Stimulated activated CD8-positive, alpha-beta memory T cell treated with anti-CD3 and anti-CD28 coated beads, Interleukin-7, amount 100 ng/mL, for 24 hours (primary cell): ENCODE measurements at places on chromosomes 5 and 9.

DNA sequence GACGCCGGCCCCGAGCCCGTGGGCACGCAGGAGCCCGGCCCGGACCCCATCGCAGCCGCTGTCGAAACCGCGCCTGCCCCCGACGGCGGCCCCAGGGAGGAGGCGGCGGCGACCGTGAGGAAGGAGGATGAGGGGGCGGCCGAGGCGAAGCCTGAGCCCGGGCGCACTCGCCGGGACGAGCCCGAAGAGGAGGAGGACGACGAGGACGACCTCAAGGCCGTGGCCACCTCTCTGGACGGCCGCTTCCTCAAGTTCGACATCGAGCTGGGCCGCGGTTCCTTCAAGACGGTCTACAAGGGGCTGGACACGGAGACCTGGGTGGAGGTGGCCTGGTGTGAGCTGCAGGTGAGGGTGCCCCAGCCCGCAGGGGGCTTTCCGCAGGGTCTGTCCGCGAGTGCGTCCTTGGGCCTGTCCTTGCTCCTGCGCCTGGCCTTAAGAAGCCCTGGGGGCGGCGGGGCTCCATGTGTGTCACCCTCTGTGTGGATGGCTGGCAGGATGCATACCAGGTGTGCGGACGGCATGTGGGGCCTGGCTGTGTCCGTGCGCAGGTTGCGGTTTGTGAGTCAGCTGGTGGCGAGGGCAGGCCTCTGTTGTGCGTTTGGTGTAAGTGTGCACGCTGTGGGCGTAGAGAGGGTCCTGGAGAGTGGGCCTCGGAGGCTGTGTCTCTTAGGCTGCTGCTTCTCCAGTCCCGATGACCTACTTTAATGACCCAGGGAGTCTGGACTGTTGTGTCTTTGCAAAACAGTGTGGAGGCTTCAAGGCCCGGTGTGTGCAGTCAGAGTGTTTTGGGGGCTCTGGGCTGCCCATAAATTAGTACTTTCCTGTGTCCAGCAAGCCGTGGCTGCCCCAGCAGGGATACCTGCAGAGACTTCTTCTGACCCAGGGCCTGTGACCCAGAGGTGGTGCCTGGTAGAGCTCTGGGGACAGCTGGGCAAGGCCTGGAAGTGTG, 1.6 kb downstream of the WNK2 start:
- DNase-seq: no peak

GRCh38 chr9:134128727-134129679, 6.9 kb upstream of the WDR5 start:
- no peak for DNase-seq

DNA sequence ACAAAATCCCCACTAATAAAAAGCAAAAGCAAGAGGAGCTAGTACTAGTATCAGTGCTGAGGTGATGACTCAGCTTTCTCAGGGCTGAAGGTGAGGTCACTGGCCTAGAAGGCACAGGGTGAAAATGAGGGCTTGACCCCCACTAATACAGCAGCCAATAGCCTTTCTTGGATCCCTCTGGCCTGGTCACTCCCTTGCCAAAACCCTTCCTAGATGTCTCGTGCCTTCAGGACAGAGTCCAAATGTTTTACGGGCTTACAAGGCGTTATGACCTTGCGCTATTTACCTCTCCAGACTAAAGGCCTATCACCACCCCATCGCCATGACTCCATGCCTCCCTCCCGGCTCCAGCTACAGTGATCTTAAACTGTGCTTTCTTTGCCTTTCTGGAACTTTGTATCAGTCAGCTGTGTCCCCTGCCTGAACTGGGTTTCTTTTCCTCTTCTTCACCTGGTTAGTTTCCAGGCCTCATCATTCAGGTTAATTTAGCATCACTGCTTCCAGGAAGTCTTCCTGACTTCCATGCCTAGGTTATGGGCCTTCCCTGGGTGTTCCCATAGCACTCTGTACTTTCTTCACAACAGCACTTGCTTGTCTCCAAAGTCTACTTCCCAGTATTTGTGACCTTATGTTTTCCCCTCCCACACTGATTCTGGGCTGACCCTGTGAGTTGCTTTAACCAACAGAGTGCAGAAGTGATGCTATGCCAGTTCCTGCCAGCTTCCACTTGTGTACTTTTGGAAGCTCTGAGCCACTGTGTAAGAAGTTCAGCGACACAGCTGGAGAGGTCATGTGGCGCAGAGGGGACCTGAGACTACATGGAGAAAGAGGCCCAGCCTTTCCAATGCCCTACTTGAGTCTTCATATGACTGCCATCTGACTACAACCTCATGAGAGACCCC, 4.2 kb upstream of the DELE1 start:
- DNase-seq: no peak

- no peak for DNase-seq
These were observed 473.0 kb downstream of the EBF1 start for GRCh38 chr5:158626718-158627117.

DNA sequence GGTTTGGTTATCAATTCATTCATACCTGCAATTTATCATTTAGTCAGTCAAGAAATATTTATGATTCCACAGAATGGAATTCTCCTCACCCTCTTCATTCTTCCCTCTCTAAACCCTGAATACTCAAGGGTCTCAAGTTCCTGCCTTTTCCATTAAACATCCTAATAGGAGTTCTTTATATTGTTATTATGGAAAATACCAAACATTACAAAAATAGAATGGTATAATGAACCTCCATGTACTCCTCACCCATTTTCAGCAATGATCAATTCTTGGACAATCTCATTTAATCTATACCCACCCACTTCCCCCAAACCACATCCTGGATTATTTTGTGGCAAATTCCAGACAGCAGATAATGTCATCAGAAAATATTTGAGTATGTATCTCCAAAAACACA, 74.5 kb downstream of the ADAMTS12 start:
- no peak for DNase-seq

DNA sequence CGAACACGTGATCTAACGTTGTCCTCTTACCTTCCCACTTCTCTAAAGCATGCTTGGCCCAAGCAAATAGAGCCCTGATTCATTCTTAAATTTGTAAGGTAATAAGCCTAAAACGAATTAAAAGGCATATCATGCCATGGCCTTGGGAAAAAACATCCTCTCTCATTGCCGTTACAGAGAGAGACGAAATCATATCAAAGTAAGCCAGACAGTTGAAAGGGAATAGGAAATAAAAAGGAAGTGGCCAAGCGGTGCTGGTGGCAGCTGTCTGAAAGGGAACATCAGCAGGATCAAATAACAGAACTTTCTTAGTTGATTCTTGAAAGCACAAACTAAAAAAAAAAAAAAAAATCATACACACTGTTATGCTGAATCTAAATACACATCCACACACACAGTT, 49.1 kb upstream of the CDH6 start:
- DNase-seq: no peak

DNA sequence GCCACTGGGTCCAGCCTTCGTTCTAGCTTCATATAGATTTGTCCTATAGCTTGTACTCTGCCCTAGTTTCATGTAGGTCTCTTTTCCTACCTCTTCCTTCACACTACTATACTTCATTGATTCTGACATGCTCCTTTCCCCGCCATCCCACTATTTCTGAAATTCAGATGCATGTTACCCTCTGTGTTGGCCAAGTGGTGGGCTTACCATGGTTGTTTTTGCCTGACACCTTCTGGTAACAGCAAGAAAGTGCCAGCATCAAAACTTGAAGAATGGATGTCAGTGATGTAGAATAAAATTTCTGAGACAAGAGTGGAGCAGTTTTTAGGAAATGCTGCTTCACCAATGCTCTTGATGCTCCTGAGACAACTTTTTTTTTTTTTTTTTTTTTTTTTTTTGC, 19.5 kb upstream of the SERINC5 start:
- DNase-seq: no peak

- no peak for DNase-seq
These were observed 767 bp downstream of the RALGPS1 start for GRCh38 chr9:126915281-126915816.

GRCh38 chr9:127074561-127075548, 47.6 kb downstream of the ANGPTL2 start:
- no peak for DNase-seq

GRCh38 chr5:62460578-62460983, 48.0 kb downstream of the IPO11 start:
- no peak for DNase-seq

DNA sequence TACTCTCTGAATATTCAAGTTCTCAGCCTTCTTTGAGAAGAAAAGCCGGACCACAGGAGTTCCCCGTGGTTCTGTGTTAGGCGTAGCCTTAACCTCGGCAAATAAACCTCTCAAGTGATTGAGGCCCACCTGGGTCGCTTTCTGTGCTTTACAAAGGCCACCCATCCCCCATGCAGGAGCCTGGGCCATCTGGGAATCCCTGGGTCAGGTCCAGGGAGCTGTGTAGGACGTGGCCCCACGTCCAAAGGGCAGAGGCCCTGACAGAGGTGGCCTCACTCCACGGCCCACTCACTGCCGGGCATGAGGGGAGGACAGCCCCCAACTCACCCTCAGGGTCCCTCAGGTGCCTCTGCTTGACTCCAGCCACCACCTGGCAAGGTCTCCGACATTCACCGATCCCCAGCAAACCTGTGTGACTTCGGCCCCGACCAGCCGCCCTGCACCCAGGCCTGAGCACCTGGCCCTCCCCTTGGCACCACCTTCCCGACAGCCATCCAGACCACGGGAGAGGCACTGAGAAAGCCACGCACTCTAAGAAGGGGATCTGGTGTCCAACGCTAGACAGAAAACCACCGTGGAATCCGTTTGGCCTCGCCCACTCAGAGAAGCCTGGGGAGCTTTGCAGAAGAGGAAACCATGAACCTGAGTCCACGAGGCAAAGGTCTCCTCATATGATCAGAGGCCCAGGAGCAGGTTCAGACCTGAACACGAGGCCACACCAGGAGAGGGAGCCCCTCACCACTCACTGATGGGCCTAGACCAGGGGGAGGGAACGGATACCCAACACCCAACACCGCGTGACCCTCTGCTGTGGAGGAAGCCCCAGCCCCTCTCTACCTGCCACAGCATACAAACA, 4.5 kb downstream of the SLC12A7 start:
- no peak for DNase-seq

DNA sequence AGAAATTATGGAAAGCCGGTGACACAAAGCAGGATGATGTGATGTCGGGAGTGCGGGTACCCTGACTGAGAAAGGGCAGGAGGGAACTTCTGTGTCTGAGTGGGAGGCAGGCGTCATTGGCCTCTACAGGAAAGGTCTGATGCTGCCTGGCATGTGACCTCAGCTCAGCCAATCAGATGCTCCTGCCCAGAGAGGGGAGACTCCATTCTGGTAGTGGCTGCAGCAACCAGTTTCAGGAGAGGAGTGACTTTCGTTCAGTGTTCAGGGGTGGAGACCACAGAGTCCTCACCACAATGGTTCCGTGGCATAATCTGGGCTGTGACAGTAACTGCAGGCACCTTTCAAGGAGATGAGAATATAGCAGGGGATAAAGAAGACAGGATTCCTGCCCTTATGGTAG, 6.7 kb upstream of the SFXN1 start:
- DNase-seq: no peak

DNA sequence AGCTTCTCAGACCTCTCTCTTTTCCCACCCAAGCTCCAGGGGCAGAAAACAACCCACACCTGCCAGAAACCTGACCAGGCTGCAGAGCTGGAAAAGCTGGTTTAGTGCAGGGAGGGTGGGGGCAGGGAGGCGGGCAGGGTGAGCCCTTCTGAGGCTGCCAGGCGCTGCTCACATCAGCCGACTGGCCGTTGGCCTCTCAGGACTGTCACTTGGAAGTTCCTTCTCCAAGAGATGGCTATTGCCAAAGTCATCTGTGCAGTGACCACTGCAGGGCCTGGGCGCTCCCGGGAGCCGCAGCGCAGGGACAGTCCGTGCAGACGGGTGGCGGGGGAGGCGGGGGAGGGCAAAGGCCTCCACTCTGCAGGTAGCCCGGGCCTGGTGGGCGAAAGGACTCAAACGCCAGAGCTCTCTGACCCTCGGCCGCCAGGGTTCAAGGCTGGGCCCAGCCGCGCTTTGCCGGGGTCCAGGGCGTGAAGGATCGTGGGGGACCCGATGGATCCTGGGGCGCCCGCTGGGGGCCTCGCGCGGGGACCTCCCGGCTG, 205.0 kb upstream of the IER5L start:
- no peak for DNase-seq

GRCh38 chr5:143613329-143613728, 198.6 kb upstream of the HMHB1 start:
- no peak for DNase-seq

DNA sequence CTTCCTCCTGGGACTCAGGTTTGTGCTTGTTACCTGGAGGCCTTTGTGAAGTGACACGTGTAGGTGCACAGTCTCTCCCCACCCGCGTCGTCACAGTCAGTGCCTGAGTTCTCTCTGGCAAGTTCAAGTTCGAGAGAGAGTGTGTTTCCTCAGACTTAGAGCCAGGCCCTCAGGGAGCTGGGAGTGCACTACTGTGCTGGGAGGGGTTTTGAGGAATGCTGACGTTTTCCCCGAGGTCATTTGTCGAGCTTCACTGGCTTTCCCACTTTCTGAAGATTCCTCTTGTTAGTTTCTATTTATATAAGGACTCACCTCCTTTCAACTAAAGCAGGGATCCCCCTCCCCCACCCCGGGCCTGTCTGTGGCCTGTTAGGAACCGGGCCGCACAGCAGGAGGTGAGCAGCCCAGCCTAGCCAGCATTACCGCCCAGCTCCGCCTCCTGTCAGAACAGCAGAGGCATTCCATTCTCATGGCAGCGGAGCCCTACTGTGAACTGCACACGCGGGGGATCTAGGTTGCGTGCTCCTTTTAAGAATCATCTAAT, 209.2 kb downstream of the DIRAS2 start:
- no peak for DNase-seq

DNA sequence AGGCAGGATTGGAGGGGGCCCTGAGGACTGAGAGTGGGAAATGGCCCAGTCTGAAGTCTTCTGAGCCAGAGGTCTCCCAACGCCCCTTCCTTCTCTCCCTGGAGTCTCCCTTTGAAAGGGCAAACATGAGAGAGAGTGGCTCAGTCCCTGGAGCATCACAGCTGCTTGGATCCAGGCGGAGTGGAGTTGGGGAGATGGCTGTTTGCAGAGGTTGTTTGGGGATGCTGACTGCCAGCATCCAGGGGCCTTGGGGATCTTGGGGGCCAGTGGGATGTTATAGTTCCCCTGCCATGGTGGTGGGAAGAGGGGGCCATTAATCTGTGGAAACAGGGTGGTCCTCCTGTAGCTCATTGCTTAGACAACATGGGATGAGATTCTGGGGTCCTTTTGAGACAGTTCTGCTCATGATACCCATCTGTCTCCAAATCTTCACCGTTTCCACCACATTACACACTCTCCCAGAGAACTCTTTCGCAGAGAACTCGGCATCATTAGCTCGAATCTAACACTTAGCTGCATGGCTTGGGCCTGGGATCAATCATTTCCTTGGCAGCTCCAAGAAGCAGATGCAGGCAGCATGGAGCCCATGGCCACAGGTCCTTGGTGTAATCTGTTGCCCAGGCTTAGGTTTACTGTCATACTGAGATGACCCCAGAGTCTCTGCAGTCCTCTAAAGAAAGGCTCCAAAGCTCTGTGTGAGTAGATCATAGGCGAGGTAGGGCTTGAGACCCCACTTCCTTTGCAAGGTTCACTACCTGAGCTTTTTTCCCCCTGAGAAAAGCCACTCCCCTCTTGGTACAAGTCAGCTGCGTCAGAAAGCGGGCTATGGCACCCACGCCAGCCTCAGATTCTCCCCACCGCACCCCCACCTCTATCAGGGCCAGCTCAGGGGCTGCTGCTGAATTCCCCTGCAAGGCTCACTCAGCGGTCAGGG, 54.4 kb upstream of the SH3PXD2B start:
- DNase-seq: no peak
